ENCODE measurements at places on chromosomes 13 and 19.

GRCh38 chr19:45041125-45041524, 2.3 kb downstream of the CLASRP start:
- DNase-seq: no peak

DNA sequence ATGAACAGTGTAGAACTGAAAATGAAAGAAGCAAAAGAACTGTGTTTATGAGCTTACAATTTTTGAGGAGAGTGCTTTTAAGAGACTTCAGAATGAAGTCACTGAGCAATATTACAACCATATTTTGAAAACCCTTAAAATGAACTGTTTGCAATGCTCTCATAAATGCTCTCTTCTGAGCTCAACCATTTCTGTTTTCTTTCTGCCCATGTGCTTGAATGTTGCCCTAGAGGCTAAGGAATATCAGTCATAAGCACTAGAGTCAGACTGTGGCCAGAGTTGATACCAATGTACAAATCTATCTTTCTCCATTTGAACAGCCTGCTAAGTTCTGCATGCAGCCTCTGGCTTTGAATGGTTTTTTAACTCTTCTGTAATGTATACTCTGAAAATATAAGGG, 1092.8 kb downstream of the PCDH9 start:
- DNase-seq: no peak

DNA sequence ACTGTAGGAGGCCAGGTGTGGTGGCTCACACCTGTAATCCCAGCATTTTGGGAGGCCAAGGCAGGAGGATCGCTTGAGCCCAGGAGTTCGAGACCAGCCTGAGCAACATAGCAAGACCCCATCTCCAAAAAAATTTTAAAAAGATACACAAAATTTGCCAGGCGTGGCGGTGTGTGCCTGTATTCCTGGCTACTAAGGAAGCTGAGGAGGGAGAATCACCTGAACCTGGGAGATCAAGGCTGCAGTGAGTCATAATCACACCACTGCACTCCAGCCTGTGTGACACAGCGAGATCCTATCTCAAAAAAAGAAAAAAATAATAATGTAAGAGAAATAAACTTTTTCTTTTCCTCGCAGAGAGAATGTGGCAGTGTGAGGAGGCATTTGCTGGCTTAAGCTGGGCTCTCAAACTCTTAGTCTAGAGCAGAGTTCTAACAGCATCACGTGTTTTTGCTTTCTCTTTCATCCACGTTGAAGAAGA, 21.1 kb downstream of the FAM187B start:
- no peak for DNase-seq

DNA sequence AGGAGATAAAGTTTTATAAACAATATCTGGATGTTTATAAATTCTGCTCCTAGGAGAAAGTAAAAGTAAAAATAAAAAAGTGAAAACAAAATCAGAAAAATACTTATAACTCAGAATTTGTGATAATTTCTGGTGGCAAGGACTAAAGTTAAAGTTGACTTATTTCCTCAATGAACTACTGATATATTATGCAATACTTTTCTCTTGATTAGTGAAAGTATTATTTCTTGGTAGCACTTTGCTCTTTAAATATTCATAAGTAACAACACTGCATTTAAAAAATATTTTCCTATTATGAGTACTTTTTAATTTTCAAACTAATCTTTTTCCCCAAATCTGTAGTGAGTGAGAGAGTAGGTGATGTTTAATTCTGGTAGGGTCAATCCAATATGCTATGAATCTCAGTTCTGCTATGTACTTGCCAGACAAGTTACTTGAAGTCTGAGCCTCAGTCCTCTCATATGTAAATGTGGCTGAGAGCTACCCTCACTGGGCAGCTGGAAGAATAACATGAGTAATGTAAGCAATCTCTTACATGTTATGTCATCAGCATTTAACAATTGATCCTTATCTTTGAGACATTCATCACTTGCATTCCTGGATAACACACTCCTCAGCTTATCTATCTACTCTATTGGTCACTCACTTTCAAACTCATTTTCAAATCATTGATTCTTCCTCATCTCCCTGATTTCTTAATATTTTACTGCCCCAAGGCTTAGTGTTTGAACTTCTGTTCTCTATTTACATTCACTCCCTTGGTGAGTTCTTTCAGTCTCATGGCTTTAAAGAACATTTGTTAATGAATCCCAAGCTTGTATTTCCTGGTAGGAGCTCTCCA, 239.0 kb downstream of the RGCC start:
- DNase-seq: no peak

DNA sequence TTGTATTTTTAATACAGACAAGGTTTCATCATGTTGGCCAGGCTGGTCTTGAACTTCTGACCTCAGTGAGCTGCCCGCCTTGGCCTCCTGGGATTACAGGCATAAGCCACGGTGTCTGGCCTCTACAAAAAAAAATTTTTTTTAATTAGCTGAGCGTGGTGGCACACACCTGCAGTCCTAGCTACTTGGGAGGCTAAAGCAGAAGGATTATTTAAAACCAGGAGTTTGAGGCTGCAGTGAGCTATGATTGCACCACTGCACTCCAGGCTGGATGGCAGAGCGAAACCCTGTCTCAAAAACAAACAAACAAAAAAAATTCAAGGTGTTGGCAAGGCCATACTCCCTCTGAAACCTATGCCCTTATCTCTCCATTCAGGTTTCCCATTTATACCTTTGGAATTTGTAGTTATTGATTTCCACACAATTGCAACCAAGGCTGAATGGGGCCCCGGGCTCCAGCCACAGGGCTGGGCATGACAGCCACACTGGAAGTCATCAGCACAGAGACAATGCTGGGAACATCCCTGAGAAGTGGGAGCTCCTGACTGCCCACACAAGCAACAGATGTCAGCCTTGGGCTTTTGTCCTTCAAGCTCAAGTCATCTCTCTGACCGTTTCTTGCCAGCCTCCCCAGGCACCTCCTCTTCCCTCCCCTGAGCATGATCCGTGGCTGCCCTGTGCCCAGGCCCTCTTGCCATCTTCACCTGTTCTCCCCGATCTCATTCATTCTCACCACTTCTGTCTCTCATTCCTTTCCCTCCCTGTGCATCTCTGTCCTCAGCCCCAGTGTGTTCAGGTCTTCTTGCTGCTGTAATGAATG, 27.2 kb upstream of the CALM3 start:
- no peak for DNase-seq

DNA sequence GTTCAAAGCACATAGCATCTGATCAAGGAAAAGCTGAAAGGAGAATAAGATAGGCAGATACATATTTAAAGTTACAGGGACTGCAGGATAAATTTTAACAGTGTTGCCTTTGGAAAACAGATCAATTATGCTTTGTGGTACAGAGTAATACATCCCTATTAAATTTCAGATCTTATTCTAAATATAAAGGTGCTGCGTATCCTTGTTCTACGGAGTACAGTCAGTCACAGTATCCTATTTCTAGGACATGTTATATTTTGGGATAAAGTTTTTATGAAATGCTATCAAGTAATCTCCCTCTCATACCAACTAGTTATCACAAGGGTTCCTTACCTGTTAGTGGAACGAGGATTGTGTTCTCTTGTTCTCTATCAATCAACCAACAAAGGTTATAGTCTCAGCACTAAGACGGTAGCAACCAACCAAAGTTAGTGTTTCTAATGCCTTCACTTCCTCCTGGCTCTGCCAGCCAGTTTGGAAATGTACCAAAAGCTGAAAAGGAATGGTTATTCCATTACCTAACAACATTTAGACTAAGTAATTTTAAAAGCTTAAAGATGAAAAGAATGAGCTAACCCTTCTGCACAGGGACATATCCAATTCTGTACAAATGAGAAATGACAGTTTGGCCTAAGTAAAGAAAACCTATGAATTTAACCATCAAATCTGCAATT, 35.2 kb downstream of the TSC22D1 start:
- no peak for DNase-seq

DNA sequence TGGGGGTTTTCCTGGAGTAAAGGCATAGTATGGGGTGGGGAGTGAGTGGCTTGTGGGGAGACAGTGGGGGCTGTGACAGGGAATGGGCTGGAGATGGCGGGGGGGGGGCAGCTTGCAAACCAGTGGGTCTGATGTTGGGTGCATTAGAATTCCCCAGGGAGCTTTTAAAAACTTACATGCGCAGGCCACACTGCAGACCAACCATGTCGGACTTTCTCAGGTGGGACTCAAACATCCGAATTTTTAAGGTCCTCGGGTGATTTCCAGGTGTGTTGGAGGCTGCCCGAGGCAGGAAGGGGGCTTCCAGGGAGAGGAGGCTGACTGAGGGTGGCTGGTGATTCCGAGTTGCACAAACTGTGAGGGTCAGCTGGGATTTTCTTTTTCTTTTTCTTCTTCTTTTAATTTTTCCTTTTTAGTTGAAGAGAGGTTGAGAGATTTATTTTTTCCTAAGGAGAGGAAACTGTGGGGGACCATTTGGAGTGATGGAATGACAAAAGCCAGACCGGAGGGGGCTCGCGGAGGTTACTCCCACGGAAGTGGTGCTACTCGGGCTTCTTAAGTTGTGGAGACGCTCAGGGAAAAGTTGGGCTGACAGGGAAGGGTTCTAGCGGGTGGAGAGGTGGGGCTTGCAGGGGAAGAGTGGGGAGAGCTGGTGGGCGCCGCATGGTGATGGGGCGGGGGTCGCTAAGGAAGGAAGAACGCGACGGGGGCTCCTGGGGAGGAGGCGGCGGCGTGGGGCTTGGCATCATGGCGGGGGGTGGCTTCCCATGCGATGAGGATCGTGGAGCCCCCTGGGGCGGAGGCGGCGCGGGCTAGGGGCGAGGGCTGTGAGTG, 997 bp upstream of the CACNG8 start:
- DNase-seq: no peak

- DNase-seq: no peak
Measured at GRCh38 chr13:110305949-110306339, 1.0 kb downstream of the COL4A1 start.

GRCh38 chr13:59367467-59367866, 796.3 kb downstream of the DIAPH3 start:
- DNase-seq: no peak

- no peak for DNase-seq
Measured at GRCh38 chr19:17766543-17767131, 15.4 kb downstream of the FCHO1 start.

DNA sequence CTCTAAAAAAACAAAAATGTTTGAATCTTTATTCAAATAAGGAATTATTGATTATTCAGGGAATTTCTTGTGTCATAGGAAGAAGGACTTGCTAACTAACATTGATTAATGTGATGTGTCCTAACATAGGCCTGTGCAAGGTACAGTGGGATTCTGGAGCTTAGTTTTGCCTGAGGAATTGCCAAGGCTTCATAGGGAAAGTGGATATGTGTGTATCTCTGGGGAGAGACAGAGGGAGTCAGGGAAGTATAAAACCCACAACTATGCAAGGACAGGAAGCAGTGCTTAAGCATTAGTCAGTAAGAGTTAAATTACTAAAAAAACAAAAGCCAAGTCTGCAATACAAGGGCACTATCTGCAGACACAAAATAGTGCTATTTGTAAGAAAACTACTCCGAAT, 59.6 kb downstream of the WDFY2 start:
- no peak for DNase-seq

DNA sequence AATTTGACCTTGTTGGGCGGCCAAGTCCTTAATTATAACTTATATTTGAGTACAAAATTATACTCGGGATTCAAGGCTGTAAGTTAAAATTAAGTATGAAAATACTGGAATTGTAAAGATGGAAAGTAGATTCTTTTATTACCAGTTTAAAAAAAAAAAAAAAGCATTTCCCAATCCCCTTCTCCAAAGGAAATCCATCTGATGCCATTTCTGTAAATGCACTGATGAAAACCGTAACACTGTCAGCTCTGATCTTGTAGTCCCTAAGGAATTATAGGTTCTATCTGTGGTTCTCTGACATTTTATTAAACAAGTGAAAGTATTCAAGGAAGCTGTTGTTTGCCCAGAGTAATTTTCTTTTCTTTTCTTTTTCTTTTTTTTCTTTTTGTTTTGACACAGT, 41.6 kb upstream of the HNRNPA1L2 start:
- no peak for DNase-seq

GRCh38 chr13:21478881-21479808, 20.0 kb upstream of the ZDHHC20 start:
- no peak for DNase-seq

- DNase-seq: no peak
Measured at GRCh38 chr19:58021541-58022282, 12.1 kb upstream of the ZSCAN1 start.

DNA sequence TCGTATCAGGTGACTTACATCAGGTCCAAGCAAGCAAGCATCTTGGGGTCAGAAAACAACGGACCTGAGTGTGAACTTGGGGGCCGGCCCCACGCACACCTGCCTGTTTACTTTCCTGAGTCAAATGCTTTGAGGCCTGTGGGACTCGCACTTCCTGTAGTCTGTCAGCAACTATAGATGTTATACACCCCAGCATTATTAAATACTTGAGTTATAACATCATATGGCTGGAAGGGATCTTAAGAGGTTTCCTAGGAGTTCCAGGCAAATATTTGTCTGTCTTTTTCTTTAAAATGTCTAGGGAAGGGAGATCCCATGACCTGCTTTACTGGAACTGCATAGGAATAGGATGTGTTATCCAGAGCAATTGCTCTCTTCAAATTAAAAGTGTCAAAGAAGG, 280.6 kb downstream of the SHISA2 start:
- no peak for DNase-seq

GRCh38 chr19:55353803-55354697, 469 bp downstream of the COX6B2 start:
- DNase-seq: peak; percentile 68

DNA sequence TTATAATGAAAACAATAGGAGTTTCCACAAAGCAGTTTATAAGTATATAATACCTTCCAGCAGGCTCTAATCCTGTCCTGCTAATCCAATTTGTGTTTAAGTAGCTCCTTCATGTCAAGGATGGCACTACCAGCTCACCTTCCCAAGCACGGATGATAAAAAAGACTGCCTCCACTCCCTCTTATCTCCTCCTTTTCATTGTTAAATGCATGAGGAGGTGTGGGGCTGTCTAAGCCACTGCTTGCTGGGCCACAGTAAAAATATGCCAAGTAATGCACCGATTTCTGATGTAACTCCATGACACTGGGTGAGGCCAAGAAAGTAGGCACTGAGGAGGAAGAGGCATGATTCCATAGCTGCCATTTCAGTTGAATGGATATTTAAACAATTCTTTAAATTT, 193.1 kb downstream of the ZIC5 start:
- DNase-seq: no peak

DNA sequence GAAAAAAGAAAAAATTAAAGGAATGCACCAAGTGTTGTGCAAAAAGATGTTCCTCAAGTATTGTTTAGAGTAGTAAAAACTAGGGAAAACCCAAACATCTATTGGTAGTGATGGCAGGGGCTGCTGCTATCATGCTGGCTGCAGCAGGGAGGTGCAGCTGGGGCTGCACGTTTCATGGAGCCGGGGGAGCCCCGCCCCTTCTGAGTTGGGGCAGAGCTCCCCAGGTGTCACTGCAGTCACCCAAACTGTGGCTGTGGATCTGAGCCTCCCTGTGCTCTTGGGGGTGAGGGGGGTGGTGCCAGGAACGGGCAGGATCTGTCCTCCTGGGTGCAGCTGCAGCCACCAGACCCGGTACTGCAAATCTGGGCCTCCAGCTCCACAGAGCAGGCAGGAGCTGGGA, 11.5 kb upstream of the UBE2S start:
- DNase-seq: no peak

DNA sequence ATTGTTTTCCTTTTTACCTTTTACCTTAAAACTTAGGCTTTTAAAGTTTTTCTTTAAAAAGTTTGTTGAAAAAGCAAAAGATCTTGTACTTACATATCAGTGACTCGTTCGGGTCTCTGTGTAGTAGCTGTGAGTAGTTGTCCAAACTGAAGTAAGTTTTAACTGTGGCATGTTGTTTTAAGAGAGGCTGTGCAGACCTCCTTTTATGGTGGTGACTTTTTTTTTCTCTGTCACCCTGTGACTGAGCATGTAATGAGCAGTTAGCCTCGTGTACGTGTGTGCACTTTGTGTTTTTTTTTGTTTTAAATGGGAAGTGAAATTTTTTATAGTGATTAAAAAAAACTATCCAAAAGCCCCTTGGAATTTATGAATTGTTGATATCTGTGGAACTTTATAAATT, at the start of gene GPR183:
TSS of gene GPR183 (minus strand) at position 153 of the 400 bp plus-strand sequence. CDS start 11,254 bp downstream, outside the sequence.
- DNase-seq: no peak
